ENCODE measurements at places on chromosomes 1 and 21.

DNA sequence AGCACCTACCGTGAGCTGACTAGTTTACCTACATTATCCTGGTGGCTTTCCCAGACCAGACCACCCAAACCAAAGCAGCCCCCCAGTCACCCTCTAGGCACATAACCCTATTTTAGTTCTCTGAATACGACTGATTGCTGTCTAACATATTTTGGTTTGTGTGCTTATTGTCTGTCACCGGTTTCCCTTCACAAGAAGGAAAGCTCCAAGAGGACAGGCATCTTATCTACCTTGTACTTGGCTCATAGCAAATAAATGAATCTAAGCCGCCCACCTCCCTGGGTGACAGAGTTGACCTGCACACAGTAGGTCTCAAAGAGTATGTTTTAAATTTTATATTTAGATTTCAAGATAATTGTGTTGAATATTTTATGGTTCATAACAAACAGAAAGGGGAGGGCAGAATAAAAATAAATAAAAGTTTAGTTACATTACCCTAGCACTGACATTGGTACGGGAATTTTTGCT is 904 bp upstream of the PRDX6 start:
- DNase-seq, result no peak

GRCh38 chr1:61247881-61248752 is 165.8 kb downstream of the NFIA start:
- no peak for DNase-seq

DNA sequence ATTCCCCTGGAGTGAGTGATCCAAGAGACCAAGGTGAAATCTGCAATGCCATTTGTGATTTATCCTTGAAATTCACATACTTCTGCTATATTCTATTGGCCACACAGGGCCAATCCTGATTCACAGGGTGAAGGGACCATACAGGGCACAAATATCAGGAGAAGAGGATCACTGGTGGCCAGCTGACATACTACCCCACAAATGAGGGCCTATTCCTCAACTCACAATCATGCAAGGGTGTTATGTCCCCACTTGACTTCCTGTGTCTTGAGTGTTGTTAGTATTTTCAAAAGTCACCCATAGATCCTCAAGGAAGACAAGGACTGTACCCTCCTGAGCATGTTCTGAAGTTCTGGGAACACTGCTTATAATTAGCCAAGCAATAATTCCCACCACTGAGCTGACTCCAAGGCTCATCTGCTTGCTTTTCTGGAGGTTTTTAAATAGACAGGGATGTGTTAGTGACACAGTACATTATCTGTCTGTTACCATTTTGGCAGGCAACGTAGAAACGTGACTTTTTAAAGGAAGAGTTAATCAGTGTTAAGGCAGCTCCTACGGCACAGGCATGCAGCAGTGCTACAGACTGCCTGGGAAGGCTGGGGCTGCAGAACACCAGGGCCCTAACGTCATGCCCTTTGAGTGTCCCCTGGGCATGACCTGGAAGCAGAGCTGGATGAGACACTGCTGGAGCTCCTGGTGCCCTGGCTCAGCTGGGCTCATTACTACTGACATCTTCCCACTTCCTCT is 137.4 kb downstream of the FAM78B start:
- DNase-seq, result no peak

GRCh38 chr1:151005729-151006319 is 878 bp downstream of the MINDY1 start:
- no peak for DNase-seq

DNA sequence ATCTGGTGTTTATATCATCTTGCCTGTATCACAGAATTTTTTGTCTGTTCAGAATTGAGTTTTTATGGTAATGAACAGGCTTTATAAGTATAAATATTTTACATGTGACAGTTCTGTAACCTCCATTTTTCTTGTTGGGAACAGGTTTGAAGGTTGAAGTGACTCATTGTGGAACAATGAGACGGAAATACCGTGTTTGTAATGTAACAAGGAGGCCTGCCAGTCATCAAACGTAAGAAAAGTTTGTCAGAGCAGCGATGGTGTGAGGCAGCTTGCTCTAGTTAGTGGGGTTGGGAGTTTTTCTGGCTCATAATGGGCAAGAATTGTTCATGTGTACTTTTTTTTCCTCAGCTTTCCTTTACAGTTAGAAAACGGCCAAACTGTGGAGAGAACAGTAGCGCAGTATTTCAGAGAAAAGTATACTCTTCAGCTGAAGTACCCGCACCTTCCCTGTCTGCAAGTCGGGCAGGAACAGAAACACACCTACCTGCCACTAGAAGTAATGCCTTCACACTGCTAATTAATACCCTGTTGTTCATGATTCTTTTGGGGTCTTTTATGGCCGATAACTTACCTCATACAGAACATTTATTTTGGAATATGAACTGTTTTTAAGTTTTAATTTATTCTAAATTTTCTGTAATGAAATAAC is 75.2 kb upstream of the TEKT2 start:
- no peak for DNase-seq

DNA sequence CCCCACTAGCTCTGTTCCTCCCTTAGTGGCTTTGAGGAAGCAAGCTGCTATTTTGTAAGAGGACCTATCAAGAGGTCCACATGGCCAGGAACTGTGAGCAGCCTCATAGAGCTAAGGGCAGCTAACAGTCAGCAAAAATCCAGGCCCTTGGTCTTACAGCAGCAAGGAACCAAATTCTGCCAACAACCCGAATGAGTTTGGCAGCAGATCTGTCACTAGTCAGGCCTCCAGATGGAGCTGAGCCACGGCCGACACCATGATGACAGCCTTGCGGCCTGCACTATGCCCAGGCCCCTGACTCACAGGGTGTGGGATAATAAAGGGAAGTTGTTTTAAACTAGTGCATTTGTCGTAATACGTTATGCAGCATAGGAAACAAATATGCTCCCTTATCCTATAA is 28.0 kb upstream of the H3-3A start:
- DNase-seq, result no peak

- no peak for DNase-seq
These were observed 39.5 kb upstream of the RGS16 start for GRCh38 chr1:182643699-182644098.

GRCh38 chr1:42832641-42833240 is 13.7 kb upstream of the ZNF691 start:
- no peak for DNase-seq

DNA sequence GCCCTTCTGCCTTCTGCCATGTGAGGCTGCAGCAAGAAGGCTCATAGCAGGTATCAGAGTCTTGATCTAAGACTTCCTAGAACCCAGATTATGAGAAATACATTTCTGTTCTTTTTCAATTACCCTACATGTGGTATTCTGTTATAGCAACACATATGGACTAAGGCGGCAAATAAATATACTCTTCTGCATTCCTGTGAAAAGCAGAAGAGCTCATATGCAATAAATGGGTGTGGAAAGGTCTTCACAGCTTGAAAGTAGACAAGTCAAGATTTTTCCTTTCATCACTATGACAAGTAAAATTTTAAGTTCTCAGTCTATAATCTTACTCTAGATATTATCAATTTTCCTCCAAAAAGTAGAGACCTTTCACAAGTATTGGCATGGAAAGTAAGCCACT is 36.6 kb downstream of the TNFSF18 start:
- DNase-seq, result no peak

- DNase-seq, result no peak
These were observed 12.4 kb downstream of the IER5 start for GRCh38 chr1:181100934-181101333.

GRCh38 chr1:173353350-173353749 is 123.8 kb upstream of the PRDX6 start:
- no peak for DNase-seq

- no peak for DNase-seq
These were observed 4.5 kb upstream of the ZMYM4 start for GRCh38 chr1:35264035-35264434.

DNA sequence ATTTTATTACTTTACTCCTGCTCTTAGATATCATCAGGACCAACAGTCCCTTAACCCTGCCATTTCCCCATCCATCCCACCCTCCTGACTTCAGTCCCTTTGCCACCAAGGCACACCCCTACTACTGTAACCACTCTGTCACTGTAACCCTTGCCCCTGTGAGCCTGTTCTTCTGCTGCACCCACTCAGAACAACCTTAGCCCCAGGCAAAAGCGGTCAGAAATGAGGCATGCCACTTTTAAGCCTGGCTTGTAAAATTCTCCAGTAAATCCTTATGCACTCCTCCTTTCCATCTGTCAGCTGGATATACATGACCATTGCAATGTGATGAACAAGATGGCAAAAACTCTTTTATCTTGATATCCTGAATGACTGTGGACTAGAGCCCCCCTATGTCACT is 555.0 kb upstream of the PLXNA2 start:
- no peak for DNase-seq

- DNase-seq, result no peak
These were observed 17.9 kb upstream of the PWP2 start for GRCh38 chr21:44089001-44089911.

GRCh38 chr1:224141693-224142092 is 27.8 kb downstream of the FBXO28 start:
- DNase-seq, result no peak

DNA sequence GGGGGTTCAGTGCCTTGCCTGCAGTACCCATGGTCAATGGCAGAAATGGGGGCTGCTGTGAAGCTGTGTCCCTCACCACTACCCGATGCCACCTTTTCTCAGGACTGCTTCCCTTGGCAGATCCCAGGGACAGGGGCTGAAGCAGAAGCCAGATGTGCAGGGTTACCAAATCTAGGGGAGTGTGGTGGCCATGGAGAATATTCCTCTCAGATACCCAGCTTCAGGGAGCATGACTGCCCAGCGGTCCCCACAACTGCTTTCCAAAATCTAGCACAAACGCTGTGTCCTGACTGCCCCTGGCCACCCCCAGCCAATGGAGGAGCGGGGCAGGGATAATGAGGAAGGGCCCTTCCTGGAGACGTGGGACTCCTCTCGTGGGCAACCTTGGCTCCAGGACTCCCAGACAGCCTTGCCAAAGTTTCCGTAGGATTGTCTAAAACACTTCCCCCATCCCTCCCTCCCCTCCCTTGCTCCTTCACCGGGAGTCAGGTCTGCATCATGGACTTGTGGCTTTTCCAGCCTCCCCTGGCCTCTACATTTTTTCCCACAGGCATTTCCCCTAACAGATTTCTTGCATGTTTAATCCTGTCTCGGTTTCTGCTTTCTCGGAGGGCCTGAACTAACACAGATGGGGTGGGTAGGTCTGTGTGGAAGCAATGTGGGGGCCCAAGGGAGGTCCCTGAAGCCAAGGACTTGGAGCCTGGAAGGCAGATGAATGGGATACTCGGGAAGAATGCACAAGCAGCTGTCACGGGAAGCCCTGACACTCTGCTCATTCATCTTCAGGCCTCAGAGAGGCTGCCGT is 80.5 kb downstream of the OMA1 start:
- no peak for DNase-seq

GRCh38 chr1:119582801-119583200 is 65.3 kb downstream of the ZNF697 start:
- DNase-seq, result peak; percentile 49
